ENCODE measurements at places on chromosomes 7 and 10.

GRCh38 chr7:151409667-151410404 lies at the start of gene WDR86:
TSS of gene WDR86 (minus strand) at chr7:151410038. CDS start at chr7:151409589, 449 bp downstream.
- no peak for DNase-seq

GRCh38 chr10:5560817-5561703 lies 36.3 kb downstream of the CALML3 start:
- no peak for DNase-seq

DNA sequence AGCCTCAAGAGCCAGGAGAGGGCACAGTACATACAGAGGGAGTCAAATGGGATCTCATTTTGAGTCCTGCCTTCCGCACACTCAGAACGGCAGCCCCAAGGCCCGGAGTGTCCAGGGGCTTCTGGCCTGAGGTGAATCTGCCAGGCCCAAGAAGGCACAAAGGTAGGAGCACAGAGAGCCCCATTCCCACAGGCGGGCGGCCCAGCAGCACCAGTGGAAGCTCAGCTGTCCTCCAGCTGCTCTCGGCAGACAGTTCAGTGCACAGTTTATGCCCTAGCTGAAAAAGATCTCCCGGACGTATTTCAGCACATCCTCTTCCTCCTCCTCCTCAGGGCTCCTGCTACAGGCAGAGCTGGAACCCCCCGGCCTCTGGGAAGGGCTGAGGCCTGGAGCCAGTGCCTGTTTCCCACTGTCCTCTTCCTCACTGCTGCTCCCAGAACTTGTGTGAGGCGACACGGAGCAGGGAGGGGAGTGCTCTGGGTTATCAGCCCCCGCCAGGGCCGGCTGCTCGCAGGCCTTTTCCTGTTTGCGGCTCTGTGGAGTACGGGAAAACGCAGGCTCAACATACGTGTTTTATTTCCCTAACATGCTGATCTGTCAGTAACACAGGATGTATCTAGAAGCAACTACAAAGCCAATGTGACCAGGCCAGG lies 4.0 kb downstream of the CYREN start:
- DNase-seq, result no peak

- DNase-seq, result no peak
Measured at GRCh38 chr7:66282591-66282935, 77.4 kb downstream of the TPST1 start.

- DNase-seq, result no peak
Measured at GRCh38 chr10:86198271-86198670, 168.3 kb downstream of the GRID1 start.

- DNase-seq, result no peak
Measured at GRCh38 chr10:22030421-22030820, 26.9 kb upstream of the DNAJC1 start.

GRCh38 chr7:64733550-64734240 lies 60.5 kb upstream of the ZNF138 start:
- no peak for DNase-seq

DNA sequence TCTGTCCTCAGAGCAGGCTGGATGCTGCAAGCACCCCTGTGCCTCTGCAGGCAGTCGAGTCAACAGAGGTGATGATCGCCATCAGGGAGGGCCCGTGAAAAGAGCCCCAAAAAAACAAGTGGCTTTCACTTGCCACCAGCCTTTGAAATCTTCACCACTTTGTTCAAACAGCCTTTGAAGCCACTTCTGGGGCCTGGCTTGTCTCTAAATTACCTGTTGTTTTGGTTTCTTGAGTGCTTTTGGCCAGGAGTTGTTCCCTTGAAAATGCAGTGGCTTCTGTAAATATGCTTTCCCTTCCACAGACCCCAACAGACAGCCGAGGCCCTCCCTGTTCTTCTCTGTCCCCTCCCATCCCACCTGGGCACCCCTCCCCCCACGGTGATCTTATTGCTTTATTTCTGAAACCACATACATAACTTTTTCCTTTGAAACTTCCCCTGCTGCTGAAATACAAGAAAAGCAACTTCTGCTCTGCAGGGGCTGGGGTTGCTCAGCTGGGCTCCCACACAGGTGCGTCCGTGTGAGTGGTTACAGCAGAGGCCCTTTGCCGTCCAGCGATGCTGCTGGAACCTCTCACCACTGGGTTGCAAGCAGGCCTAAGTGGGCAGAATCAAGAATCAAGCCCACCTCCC lies 283.8 kb upstream of the SHH start:
- DNase-seq, result no peak

DNA sequence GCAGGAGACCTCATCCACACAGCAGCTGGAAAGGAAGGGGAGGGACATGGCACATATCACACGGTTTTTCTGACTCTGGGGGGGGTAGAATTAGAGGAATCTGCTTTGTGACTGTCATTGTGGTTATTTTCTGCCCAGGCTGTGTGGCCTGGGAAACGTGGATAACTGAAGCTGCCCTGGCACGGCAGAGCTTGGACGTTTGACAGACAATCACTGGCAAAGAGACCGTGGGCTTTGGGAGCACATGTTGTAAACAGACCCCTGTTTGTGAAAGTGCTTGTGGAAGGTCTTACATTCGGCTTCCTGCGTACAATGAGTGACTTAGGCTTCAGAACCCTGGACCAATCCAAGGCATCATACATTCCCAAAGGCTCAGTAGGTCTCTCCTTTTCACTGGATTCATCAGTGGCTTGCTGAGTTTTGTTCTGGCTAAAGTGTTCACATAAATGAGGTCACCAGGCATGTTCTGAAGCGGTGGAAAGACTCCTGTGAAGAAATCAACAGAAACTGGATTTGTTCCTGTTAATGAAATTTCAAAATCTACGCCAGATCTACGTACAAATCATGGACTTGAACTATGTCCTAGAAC lies 188.2 kb downstream of the TEX36 start:
- no peak for DNase-seq

GRCh38 chr7:112080441-112080840 lies 125.8 kb downstream of the DOCK4 start:
- DNase-seq, result no peak

DNA sequence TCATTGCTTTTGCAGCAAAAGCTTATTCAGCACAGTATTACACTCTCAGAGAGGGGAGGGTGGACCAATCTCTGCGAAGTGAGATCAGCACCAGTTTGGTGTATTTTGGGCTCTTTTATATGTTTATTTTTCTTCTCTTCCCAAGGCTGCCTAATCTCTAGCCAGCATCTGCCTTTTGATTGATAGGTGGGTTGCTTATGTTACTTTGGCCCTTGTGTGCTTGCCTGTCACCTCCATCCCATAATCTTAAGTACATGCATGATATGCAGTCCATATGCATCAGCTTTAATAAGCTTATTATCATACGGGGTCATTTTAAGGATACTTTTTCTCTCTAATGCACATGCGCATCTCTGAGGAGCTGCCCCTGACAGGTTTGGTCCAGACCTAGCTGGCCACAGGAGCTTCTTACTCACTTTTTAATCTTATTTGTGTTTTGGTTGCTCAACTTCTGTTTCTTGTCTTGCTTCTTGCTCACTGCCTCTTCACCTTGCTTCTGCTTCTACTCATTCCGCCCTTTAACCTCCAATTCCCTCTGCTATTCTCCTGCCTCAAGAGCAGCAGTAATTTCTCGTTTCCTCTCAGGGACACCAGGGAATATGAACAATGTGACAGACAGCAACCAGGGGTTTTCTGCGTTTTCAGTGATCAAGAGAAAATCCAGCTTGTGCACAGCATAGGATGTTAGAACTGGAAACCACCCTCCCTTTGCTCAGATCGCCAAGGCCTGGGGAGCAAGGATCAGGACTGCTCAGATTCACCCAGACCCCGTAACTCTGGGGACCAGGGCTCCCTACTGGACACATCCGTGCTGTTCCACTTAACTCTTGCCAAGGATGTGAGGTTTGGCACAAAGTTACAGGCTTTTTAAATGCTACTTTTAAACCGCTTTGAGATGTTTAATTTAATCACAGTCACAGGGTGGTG lies 10.0 kb downstream of the RGR start:
- DNase-seq, result no peak

All from stimulated activated CD4-positive, alpha-beta T cell treated with anti-CD3 and anti-CD28 coated beads, TNF-alpha, amount 100 ng/mL, for 1 hour (primary cell).